Renal cortical epithelial cell (primary cell): ENCODE measurements at places on chromosomes 11 and 22. TPM values are rescaled to one million over a fixed set of nuclear protein-coding genes. Genes with fewer than 3 reads are reported as not detected.

Gene ST13
- total RNA-seq: 158 and 255 TPM in 2 replicates

Gene OR52I2
- total RNA-seq: not detected in 2 replicates

Gene API5
- 109 and 151 TPM in 2 replicates for total RNA-seq

Gene GDPD4
- total RNA-seq: not detected in 2 replicates

Gene MYRF
- total RNA-seq: 4.2 and 20.0 TPM in 2 replicates

Gene OR5AN1
- total RNA-seq: not detected in 2 replicates

Gene OTOG
- total RNA-seq: not detected in 2 replicates

Gene SLC25A22
- total RNA-seq: 16.3 and 22.6 TPM in 2 replicates

Gene NCAM1
- total RNA-seq: 1.9 and 3.9 TPM in 2 replicates

Gene RHOD
- total RNA-seq: 22.3 and 24.5 TPM in 2 replicates

Gene BBOX1
- 4.0 TPM in 1 of 2 replicates, not detected in the other for total RNA-seq

Gene LMO1
- total RNA-seq: 0.40 TPM in 1 of 2 replicates, not detected in the other

Gene OR52I1
- total RNA-seq: not detected in 2 replicates

Gene MS4A3
- total RNA-seq: not detected in 2 replicates

Gene IGSF9B
- total RNA-seq: 2.0 TPM in 1 of 2 replicates, not detected in the other
